Colonic mucosa (tissue), 4 donors: ENCODE measurements at places on chromosomes 1 and 21. TPM values are rescaled to one million over a fixed set of nuclear protein-coding genes. Genes with fewer than 3 reads are reported as not detected.

The MATN1 gene
- total RNA-seq, result not detected

The CYP4Z1 gene
- total RNA-seq, result not detected

The BPNT1 gene
- total RNA-seq, result 71.5 TPM

The SEMA4A gene
- 4.5 TPM for total RNA-seq

The ZFP69B gene
- 1.4 TPM for total RNA-seq

The USH2A gene
- 0.02 TPM for total RNA-seq

The SOD1 gene
- total RNA-seq, result 320 TPM

The PLA2G2C gene
- total RNA-seq, result 0.27 TPM

The COG2 gene
- 42.0 TPM for total RNA-seq

The FCAMR gene
- 0.56 TPM for total RNA-seq

The IFI44 gene
- 4.4 TPM for total RNA-seq

The QSOX1 gene
- 395 TPM for total RNA-seq

The RHBDL2 gene
- 42.5 TPM for total RNA-seq

The ORC1 gene
- 4.9 TPM for total RNA-seq

The F3 gene
- total RNA-seq, result 20.9 TPM

The SLC45A3 gene
- total RNA-seq, result 17.9 TPM

The AKR7A3 gene
- total RNA-seq, result 119 TPM

The CACNA1S gene
- not detected for total RNA-seq

The NR0B2 gene
- 0.64 TPM for total RNA-seq

The CCDC185 gene
- total RNA-seq, result not detected

The SPATA21 gene
- total RNA-seq, result not detected

The PTGFR gene
- 1.1 TPM for total RNA-seq

The C8A gene
- not detected for total RNA-seq
